ENCODE measurements at places on chromosomes 12 and 14.

- DNase-seq: no peak
Observed at GRCh38 chr12:93706387-93706786, 29.2 kb downstream of the CRADD start.

DNA sequence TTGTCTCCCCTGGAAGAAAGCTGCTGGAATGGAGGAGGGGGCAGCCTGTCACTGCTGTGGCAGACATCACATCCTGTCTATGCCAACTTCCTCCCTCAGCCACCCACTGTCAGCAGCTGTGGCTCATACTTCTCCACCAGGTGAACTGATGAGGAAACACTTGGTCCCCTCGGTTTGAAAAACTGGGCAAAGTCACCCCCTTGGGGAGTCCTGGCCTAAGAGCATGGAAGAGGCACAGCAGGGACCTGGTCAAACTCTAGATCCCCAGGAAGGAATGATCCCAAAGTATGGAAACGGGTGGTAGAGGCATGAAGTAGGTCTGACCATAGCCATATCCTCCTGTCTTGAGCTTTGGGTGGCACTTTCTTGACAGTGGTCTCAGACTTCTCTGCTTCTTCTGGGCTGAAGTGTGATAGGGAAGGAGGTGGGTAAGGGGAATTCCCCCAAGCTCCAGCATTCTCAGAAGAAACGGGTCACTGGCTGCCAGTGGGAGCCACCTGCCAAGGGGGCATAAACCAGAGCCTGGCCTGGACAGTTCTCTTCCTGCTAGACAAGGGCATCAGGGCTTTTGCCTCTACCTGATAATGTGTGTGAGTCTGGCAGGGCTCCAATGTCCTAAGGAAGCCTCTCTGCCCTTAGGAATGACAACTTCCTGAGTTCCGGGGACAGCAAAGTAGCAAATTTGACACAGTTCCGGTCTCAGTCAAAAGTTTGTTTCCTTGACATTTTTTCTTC is 36.0 kb downstream of the FMNL3 start:
- DNase-seq: no peak

- peak; percentile 59 for DNase-seq
Observed at GRCh38 chr12:68932128-68932960, 627 bp downstream of the CPM start.

GRCh38 chr14:73339846-73340595 is 102.7 kb downstream of the PAPLN start:
- no peak for DNase-seq

DNA sequence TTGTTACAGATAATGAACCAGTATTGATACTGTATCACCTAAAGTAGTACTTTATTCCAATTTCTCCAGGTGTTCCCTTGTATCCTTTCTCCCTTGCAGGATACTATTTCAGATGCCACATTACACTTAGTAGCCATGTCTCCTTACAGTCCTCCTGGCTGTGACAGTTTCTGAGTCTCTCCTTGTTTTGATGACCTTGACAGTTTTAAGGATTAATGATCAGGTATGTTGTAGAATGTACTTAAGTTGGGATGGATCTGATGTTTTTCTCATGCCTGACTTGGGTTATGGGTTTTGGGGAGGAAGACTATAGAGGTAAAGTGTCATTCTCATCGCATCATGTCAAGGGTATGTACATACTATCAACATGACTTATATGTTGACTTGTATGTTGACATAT is 193.6 kb downstream of the ADGRD1 start:
- DNase-seq: no peak

DNA sequence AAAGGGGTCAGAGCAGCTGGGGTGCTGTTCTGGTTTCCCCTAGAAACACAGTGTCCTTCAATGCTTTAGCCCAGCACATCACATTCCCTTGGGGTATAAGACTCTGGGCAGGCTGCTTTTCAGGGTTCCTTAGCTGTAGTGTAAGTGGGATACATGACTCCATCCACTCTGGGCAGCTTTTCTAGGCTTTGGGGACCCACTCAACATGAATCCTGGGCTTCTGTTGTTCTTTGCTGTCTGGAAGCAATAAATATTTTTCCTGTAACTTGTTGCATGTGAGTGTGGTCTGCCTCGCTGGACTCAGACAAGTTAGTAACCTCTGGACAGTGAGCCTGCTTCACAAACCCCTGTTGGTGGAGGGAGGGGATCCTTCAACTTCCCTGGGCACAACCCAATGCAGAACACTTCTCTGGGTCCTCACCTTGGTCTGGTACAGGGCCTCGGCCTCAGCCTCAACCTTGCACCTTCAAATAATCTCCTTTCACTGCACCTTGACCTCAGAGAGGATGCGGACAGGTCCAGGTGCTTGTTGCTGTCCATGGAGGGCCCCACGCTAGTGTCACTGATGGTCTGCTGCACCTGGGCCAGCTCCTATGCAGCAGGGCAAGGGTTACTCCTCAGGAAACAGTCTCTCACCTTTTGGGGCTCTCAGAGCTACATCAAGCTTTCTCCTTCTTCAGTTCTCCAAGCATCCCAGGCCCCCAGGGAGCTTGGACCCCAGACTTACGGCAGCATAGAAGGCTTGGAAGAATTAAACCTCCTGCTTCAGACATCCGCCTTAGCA is 13.5 kb upstream of the KRT73 start:
- no peak for DNase-seq

DNA sequence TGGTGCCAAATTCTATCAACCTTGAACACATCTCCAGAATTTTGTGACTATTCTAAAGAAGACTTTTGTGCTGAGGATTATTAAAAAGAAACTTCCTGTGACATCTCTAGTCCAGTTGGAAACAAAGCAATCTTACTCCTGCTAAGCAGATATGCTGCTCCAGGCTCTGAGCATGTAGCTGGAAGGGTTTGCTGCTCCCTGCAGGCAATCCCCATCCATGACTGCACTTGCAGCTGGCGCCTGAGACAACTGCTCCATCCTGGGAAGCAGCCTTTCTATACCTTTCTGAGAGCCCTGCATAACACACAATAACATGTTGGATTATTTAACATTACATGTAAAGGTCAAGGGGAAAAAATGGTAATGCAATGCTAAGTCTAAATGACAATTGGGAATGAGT is 105.1 kb downstream of the NDUFA12 start:
- DNase-seq: peak; percentile 7

GRCh38 chr14:53929871-53930715 is 26.5 kb downstream of the BMP4 start:
- peak; percentile 16 for DNase-seq

DNA sequence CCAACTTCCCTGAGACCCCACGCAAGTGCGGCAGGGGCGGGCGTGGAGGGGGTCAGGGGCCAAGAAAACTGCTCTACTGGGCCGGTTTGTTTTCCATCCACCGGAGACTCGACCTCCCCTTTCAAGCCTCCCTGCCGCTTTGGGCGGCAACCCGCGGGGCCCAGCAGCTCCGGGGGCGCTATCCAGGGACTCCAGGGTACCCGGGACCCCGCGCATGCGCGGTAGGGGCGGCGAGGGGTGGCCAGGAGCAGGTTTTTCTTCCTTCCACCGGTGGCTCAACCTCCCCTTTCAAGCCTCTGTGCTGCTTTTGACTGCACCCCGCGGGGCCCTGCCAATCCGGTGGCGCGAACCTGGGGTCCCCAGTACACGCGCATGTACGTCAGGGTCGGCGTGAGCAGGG is 323.5 kb downstream of the ALG10 start:
- DNase-seq: no peak

GRCh38 chr14:97116546-97116945 is 319.4 kb downstream of the VRK1 start:
- DNase-seq: no peak

DNA sequence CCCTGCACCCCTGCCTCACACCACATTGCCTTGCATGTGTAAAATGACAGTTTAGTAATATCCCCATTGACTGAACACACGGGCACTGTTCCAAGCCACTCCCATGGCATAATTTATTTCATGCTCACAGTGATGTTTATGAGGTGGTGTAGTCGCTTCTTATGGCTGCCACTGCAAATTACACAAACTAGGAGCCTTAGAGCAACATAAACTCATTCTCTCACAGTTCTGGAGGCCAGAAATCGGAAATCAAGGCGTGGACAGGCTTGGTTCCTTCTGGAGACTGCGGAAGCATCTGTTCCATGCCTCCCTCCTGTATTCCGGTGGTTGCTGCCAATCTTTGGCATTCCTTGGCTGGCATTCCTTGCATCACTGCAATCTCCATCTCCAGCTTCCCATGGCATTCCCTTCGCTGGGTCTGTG is 97.3 kb downstream of the RIN3 start:
- DNase-seq: no peak

DNA sequence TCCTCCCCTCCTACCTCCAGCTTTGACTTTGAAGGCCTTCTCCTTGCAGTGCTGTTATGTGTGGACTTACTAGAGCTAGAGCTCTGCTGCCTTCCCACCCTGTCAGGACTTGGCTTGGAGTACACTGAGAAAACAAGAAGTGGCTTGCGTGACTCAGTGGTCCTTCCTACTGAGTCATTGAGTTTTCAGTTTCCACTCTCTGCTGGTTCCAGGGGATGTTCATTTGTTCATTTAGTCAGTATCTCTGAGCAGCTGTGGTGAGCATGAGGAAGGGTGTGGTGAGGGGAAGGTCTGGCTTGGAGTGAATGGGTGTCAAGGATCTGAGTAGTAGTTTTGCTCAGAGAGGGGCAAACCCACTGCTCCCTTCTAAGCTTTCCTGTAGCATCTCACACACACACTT is 17.2 kb upstream of the ELK3 start:
- DNase-seq: no peak

- no peak for DNase-seq
Observed at GRCh38 chr14:104657101-104657524, 32.3 kb upstream of the INF2 start.

GRCh38 chr12:6827437-6827911 is 733 bp upstream of the P3H3 start:
- DNase-seq: peak; percentile 94

GRCh38 chr12:91894911-91895310 is 250.7 kb downstream of the BTG1 start:
- DNase-seq: no peak

- DNase-seq: no peak
Observed at GRCh38 chr14:58098507-58098906, 53.5 kb downstream of the ARMH4 start.

DNA sequence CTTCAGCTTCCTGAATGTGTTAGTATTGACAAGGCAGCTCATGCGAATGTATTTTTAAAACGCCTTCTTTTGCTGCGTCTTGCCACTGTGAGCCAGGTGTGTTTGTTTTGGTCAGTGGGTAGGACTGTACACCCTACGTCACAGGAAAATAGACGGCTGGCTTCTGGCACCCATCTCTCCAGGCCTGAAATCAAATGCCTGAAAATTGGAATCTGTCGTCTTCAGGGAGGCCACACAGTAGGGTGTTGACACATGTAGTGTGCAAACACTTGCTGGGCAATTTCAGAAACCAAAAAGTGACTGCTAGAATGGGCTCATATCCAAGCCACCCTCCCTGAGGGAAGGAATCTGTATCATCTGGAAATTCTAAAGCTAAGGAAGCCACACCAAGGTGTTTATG is 209.3 kb downstream of the TTC8 start:
- DNase-seq: no peak

GRCh38 chr14:64614166-64614565 is 64.4 kb downstream of the PPP1R36 start:
- no peak for DNase-seq

DNA sequence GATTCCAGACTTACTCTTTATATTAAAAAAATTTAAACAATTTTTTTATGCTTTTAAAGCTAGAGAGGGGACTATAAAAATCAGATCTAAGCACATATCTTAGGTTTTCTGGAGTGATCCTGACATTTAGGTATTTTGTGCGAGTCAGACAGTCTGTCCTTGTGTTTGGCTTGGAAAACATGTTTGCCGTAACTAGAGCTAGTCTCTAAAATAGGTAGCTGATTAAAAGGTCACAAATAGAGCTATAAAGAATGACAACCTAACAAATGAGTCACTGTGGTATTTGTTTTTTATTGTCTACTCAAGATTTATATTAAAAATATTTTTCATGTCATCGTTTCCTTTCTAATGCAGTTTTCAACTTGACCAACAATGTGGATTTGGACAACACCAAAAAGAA is 73.4 kb downstream of the MNAT1 start:
- no peak for DNase-seq

DNA sequence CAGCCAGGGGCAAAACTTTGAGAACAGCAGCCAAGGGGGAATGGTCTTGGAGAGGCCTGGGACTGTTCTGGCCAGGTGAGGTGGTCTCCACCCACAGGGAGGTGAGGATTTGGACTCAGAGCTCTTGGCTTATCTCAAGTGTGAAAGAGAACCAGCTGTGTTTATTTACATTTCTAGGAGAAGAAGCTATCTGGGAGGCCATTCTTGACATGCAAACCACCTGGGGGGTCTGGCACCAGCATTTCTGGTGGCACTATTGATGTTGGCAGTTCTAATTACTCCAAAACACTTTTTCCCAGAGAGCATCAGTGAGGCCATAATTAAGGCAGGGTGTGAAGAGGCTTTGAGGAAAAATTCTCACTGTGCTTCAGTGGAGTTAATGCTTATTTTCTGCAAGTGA is 95.1 kb downstream of the CAND1 start:
- DNase-seq: no peak

DNA sequence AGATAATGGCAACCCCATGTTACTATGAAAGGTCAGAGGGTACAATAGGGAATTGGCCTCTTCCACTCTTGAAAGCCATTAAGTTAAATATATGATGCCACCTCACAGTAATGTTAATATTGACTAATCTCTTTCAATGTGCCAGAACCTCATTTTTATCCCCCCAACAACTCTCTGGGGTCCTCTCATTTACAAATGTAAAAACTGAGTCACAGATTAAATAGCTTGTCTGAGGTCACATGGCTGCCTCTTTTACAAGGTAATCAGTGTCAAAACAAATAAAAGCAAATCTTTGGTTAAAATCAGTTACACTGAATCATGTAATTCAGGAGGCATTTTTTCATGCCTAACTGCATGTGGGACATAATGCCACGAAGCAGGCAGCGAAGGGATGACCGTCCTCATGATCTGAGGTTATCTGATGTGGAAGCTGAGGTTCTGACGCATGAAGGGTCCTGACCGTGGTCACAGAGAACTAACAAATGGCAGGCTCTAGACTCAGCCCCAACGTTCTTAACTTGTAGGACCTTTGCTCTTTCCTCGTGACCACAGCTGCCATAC is 78.5 kb downstream of the PTPN21 start:
- no peak for DNase-seq
